Natural killer cell treated with Interleukin-12 subunit alpha and Interleukin-12 subunit beta and Interleukin-15 and Interleukin-18, amount 100 ng/mL, for 72 hours (primary cell): ENCODE measurements at places on chromosomes 7 and 10. TPM values are rescaled to one million over a fixed set of nuclear protein-coding genes. Genes with fewer than 3 reads are reported as not detected.

The WNT8B gene
- total RNA-seq: not detected

The AKR1C4 gene
- not detected for total RNA-seq

The STEAP1B gene
- total RNA-seq: 1.2 TPM

The TNKS2 gene
- total RNA-seq: 22.5 TPM

The WDR86 gene
- not detected for total RNA-seq

The CYP2C8 gene
- not detected for total RNA-seq

The RNLS gene
- total RNA-seq: 2.9 TPM

The SFTPD gene
- total RNA-seq: not detected

The ZNF273 gene
- total RNA-seq: 5.5 TPM

The CNOT4 gene
- total RNA-seq: 32.9 TPM

The DPP6 gene
- total RNA-seq: not detected

The NRBF2 gene
- total RNA-seq: 20.7 TPM

The CLEC5A gene
- not detected for total RNA-seq

The PRKCQ gene
- 79.0 TPM for total RNA-seq

The RBM20 gene
- total RNA-seq: not detected

The HOXA6 gene
- not detected for total RNA-seq
